Psoas muscle (tissue), 8 donors: ENCODE measurements at places on chromosomes 5 and 9. TPM values are rescaled to one million over a fixed set of nuclear protein-coding genes. Genes with fewer than 3 reads are reported as not detected.

NR6A1 gene
- total RNA-seq, result 2.6 TPM

DNA sequence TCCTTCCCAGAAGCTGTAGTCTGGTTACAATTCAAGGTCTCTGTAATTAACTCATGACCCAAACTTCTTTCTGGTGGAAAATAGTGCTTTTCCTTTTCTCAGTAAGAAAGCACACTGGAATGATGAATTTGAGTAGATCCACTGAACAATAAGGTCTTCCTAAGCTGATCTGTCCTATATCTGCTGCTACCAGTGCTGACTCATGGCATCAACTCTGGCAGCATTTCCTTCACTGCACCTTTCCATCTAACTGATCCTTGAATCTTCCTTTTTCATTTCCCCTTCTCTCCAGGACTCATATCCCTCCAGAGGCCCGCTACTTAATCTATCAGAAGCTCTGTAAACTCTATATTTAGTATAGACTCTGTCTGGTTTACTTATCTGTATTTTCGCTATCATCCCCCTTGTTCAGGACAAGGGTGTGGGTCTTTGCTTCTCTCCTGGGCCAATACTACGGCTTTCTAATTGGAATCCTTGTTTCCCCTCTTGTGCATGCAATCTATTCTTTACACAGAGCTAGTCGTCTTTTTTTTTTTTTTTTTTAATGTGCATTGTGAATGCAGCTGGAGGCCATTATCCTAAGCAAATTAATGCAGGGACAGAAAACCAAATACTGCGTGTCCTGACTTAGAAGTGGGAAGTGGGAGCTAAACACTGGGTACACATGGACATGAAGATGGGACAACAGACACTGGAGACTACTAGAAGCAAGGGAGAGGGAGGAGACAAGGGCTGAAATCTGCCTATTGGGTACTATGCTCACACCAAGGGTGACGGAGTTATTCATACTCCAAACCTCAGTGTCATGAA is 192.2 kb upstream of the RPS23 start:
- no peak for DNase-seq

PDE6A gene
- 0.05 TPM for total RNA-seq

BAAT gene
- 0.15 TPM for total RNA-seq

GRCh38 chr5:154196281-154196680 is 5.7 kb downstream of the GALNT10 start:
- no peak for DNase-seq

DNA sequence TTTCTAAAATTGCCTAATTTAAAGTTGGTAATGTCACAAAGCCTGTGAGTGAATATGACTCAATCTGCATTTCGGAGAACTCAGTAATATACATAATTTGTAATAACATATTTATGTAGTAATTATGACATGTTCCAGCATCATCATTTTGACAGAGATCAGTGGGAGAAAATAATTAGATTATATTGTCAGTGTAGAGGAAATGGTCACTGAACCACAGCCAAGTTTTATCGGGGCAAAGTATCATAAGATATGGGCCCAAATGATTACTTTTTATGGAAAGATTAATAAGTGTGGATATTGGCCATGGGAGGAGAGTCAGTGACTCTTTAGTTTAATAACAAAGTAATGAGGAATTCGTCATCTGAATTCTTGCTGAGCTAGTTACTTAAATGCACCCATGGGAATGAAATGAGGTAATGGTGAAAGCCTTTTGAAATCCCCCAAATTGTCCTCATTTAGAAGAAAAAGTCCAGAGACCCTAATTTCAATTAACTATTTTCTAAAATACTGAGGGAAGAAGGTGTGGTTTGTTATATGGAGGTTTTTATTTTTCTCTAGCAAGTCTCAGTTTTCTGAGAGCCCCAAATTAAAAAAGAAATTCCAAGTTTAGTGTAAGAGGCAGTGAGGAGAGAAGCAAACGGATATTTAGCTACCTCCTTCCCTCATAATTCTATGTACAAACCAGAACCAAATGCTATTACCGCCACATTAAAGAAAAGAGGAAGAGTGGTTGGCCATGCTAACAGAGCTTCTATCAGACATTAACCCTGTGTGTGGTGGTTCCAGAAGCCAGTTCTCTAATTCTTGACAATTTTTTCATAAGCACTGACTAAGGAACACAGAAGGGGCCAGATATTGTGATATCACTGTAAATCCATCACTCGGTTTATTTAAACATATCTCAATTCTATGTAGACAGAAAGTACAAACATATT is 37.7 kb upstream of the MRPS30 start:
- no peak for DNase-seq

- DNase-seq, result no peak
Observed at GRCh38 chr5:177365845-177366527, 8.3 kb downstream of the RGS14 start.

CMBL gene
- 30.1 TPM for total RNA-seq

- no peak for DNase-seq
Observed at GRCh38 chr5:143046314-143046713, 276.1 kb downstream of the ARHGAP26 start.

CD74 gene
- 140 TPM for total RNA-seq
